ENCODE measurements at places on chromosomes 12 and 14.
A peak's percentile ranks its signal among the peaks of the same experiment; 100 is the strongest.

DNA sequence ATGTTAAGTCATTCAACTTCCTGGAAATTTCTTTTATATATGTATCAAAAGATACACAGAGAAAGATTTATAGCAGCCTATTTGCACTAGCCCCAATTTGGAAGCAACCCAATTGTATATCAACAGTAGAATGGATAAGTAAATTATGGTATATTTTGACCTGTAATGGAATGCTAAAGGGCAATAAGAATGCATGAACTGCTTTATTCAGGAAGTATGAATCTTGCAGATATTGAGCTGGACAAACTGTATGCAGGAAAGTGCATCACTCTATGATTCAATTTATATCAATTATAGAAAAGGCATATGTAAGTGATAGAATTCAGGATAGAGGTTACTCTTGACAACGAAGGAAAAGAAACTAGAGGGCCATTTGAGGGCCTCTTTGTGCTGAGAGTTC lies 913.1 kb upstream of the FBXO33 start:
- no peak for DNase-seq

GRCh38 chr12:42482748-42483520 lies 106.6 kb downstream of the PRICKLE1 start:
- DNase-seq: peak; percentile 80

DNA sequence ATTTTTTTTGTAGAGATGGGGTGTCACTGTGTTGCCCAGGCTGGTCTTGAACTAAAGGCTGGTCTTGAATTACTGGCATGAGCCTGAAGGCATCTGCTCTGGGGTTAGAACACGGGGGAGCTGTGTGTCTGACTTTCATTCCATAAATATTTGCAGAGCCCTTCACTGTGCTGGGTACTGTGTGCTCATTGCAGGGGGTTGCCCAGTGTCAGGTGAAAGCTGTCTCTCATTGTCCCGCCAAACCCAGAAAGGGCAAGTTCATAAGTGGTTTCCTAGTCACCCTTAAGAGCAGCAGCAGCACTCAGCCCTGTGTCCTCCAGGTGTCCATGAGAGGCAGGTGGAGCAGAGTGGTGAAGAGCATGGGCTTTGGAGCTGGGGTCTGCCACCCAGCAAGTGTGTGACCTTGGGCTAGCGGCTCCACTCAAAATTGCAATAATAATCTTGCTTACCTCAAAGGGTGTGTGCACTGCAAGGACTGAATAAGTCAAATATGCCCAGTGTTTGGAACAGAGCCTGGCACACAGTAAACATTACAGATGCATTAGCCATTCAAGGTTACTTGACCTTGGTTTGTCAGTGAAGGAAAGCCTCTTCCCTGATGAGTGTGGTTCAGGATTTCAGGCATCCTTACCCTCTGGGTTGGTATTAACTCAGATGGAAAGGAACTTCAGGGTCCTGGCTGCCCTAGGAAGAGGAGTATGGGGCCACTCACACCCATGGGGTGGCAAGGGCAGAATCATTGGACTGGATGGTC lies 4.4 kb upstream of the SMIM41 start:
- DNase-seq: no peak

DNA sequence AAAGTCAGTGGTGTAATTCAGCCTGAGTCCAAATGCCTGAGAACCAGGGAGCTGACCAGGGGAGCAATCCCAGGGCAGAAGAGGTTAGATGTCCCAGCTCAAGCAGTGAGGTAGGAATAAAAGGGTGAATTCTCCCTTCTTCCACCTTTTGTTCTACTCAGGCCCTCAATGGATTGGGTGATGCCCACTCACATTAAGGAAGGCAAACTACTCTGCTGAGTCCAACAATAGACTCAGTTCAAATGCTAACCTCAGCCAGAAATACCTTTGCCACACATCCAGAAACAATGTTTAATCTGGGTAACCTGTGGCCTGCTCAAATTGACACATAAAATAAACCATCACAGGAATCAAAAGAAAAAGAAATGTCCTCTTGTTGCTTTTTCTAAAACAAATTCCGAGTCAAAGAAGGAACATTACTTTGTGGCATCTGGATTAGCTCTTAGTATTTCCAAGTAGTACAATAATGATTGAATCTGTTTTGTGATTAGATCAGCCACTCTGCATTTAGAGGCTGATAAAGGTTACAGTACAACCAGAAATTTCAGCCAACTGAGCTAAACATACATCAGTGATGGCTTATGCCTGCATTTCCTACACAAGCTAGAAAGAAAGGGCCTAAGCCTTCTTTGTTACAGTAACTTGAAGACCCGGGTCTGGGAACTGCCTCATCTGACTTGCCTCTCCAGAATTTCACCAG lies 43.6 kb upstream of the TRIM9 start:
- no peak for DNase-seq

DNA sequence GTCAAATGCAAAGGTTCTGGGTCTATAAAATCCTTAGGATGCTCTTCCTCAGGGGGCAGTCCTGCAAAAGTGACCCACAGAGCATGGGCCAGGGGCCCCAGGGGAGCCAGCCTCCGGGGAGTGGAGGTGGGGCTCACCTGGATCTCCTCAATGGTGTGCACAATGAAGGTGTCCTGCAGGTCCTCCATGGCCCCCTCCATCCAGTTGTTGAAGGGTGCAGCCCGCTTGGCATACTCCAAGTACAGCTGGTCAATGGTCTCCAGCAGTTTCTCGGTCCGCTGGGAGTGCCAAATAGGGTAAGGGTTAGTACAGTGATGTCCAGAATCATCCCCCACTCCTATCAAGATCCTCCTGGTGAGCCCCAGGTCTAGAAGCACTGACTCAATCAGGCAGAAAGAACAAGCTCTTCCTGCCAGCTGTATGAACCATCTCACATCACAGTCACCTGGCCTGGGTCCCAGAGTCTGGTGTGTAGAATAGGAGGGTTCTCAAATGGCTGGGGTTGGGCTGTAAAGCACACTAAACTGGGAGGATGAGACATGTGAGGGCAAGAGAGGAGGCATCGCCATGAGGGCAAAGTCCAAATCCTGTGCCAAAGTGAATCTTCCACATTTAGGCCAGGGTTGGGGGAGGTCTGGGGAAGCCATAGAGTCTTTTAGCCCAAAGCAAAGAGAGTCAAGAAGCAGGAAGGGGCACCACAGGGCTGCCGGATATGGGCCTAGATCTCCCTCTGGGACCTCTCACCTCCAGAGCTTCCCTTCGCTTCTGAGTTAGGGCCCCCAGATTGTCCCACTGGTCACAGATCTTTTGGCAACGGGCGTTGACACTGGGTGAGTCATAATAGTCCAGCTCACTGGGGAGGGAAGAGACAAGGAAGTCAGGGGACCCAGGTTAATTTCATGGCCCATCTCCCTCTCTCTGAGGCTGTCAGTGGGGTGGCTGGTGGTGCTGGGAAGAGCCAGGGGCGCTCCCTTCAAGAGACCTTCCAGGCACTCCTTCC lies 91.5 kb upstream of the ZFP36L1 start:
- DNase-seq: peak; percentile 63

- no peak for DNase-seq
Observed at GRCh38 chr14:100019156-100019744, 46.0 kb upstream of the EVL start.

- no peak for DNase-seq
Observed at GRCh38 chr12:22677781-22678574, 53.0 kb downstream of the ETNK1 start.

DNA sequence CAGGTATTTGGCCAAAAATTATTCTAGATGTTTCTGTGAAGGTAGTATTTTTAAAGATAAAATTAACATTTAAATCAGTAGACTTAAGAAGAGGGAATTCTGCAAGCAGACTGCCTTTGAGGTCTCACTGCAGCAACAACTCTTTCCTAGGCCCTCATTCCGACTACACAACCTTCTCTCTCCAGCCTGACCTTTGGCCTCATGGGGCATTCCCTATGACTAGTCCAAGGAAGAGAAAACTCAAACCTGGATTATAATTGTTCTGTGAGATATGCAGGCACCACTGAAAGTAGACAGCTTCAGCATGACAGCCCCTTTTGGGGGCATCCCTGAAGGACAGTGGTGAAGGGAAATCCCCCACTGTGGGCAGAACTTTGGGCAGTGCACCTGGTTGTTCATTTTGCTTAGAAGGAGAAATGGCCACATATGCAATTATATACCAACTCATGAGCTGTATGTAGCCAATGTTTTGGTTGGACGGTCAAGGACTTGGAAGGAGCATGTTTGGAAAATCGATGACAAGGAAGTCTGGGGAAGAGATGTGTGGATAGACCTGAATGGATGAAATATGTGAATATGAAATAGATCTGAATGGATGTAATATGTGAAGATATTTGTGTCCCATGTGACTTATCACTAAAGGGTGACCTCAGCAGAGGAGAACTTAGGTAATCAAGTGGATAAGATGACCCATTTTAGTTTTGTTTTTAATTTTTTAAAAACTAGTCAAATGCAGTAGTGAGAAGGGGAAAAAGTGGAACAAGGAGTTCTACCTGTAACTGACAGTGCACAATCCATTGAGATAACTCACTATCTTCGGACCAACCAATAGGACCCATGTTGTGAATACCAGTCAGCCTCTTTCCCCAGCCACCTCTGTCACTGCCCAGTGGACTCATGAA lies 233.3 kb upstream of the FOXN3 start:
- DNase-seq: no peak
